ENCODE measurements at places on chromosomes 2 and 18. TPM values are rescaled to one million over a fixed set of nuclear protein-coding genes. Genes with fewer than 3 reads are reported as not detected.

The GKN1 gene
- total RNA-seq, result 0.32 TPM

The KCNJ13 gene
- total RNA-seq, result not detected

The COLEC12 gene
- total RNA-seq, result 3.9 TPM

The THSD7B gene
- total RNA-seq, result 0.32 TPM

The WDR33 gene
- 35.4 TPM for total RNA-seq

The AAMP gene
- 110 TPM for total RNA-seq

The SLC35F5 gene
- total RNA-seq, result 186 TPM

The IL36G gene
- total RNA-seq, result not detected

The DSC3 gene
- total RNA-seq, result 0.43 TPM

The ATF2 gene
- total RNA-seq, result 62.5 TPM

The SIGLEC15 gene
- total RNA-seq, result 0.43 TPM

The PDCD1 gene
- total RNA-seq, result not detected

The PHOSPHO2 gene
- total RNA-seq, result 2.6 TPM

The OTOF gene
- under 0.01 TPM for total RNA-seq

The SMYD1 gene
- total RNA-seq, result under 0.01 TPM

The PROC gene
- total RNA-seq, result not detected

The TMEM178A gene
- total RNA-seq, result 0.43 TPM

The CFAP210 gene
- not detected for total RNA-seq

The PTPRN gene
- 0.86 TPM for total RNA-seq

The GALNT5 gene
- 7.7 TPM for total RNA-seq

The MTCL1 gene
- total RNA-seq, result 80.5 TPM

The ANKRD30BL gene
- total RNA-seq, result not detected

The SLC9A4 gene
- under 0.01 TPM for total RNA-seq

The DUSP28 gene
- total RNA-seq, result 3.5 TPM

The IL36RN gene
- total RNA-seq, result not detected

The C1QL2 gene
- total RNA-seq, result not detected

The B3GNT7 gene
- total RNA-seq, result 0.64 TPM

The SLC5A7 gene
- not detected for total RNA-seq

The IL1RL2 gene
- 0.32 TPM for total RNA-seq

The HOXD12 gene
- not detected for total RNA-seq

The ARHGAP28 gene
- 6.0 TPM for total RNA-seq

The SETBP1 gene
- total RNA-seq, result 2.6 TPM

The CREG2 gene
- not detected for total RNA-seq

The LONRF2 gene
- 1.3 TPM for total RNA-seq

The CCDC148 gene
- total RNA-seq, result 0.32 TPM

The TMEM87B gene
- 112 TPM for total RNA-seq

The TFCP2L1 gene
- total RNA-seq, result not detected

The GPAT2 gene
- 1.9 TPM for total RNA-seq

The CFLAR gene
- total RNA-seq, result 65.1 TPM

Data from fibroblast of villous mesenchyme (primary cell).